ENCODE measurements at places on chromosomes 4 and X.

DNA sequence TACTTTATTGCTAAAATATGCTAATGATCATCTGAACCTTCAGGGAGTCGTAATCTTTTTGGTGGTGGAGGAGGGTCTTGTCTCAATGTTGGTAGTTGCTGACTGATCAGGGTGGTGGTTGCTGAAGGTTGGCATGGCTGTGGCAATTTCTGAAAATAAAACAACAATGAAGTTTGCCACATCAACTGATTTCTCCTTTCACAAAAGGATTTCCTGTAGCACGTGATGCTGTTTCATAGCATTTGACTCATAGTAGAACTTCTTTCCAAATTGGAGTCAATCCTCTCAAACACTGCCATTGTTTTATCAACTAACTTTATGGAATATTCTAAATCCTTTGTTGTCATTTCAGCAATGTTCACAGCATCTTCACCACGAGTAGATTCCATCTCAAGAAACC lies 19.3 kb downstream of the DDIT4L start:
- H3K27ac ChIP-seq = no peak overlapping the region
- H3K27me3 ChIP-seq = no peaks in the 10 kb centered on the region
- H3K4me3 ChIP-seq = no peak overlapping the region
- no peak for DNase-seq

DNA sequence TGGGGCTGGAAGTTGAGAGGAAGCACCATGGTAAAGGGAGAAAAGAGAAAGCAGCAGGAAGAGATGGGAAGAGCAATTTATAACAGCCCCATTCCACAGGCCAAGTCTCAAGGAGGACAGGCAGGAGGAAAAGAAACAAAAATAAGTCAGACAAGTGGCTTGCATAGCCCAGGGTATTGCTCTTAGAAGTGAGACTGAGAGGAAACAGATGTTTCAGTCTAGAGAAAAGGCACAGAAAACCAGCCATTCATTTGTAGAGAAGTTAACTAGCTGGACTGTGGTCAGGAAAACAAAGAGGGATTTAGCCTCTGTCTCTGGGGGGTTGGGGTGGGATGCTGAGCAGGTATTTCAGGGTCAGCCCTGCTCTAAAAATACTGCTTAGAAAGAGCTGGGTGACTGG lies 175.0 kb upstream of the ARHGEF9 start:
- H3K27me3 ChIP-seq = no peaks in the 10 kb centered on the region
- DNase-seq = no peak
- no peak overlapping the region for H3K4me3 ChIP-seq
- no peak overlapping the region for H3K27ac ChIP-seq
- no peaks in the 10 kb centered on the region for H3K4me1 ChIP-seq

GRCh38 chr4:100848841-100849240 lies 331.0 kb upstream of the EMCN start:
- no peaks in the 10 kb centered on the region for H3K27me3 ChIP-seq
- H3K4me3 ChIP-seq = no peak overlapping the region
- H3K4me1 ChIP-seq = 0 out of 2 replicates have a peak, but pooled peaks cover 3% of the 10 kb centered on the region
- H3K36me3 ChIP-seq = no peaks in the 10 kb centered on the region

DNA sequence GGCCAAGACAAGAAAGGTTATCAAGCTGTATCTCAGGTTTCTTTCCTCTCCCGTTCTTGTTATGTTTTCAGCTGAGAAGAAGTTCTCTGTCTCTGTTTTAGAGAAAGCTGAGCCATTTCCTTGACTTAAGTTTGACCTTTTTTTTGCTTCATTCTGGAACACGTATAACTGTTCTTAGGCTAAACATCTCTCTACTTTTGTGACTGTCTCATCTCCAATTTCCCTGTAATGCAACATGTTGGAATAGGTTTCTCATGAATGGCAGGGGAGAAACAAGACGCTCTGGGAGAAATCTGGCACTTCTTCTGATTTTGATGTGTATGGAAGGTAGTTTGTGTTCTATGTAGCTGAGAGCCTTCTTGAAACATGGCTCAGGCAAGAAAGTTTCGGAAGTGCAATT lies 36.2 kb upstream of the SFRP2 start:
- H3K36me3 ChIP-seq = no peaks in the 10 kb centered on the region
- DNase-seq = no peak
- no peak overlapping the region for H3K27ac ChIP-seq

DNA sequence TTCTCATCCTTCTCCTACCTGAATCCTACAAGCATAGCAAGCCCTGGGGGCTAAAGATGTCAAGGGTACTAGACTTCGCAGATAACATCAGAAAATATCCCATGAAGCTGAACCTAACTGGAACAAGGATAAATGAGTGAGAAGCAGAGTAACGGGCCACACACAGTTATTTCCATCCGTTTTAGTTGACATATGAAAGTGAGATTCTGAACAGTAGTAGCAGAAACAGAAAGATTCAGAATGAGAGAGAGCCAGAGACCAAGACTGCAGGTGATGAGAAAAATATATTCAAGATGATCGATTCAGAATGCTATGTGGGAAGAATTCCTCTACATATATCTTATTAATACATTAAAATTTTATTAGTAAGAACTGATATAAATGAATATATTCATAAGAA lies 165.1 kb downstream of the TSPAN5 start:
- H3K4me1 ChIP-seq = peaks cover 8% of the 10 kb centered on the region
- no peaks in the 10 kb centered on the region for H3K36me3 ChIP-seq
- no peak overlapping the region for H3K4me3 ChIP-seq
- DNase-seq = no peak
- no peaks in the 10 kb centered on the region for H3K27me3 ChIP-seq
- no peak overlapping the region for H3K27ac ChIP-seq

DNA sequence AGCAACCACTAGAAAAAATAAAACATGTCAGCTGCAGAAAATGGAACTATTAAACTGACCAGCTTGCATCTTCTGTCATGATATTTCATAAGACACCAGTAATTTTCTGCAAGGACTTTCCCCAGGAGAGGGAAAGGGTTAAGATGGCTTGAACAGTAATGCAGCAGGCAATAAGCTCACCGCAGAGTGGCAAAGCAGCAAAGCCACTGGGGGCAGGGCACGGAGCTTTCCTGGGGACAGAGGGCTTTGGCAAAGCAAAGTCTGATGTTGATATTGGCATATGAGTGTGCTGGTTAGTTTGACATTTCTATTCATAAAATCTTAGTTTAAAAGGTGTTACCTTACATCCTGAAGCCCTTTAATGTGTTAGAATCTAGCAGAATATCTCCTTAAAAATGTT lies 55.1 kb upstream of the NAP1L5 start:
- no peak for DNase-seq
- H3K4me3 ChIP-seq = no peak overlapping the region
- H3K36me3 ChIP-seq = peaks cover 37% of the 10 kb centered on the region
- no peaks in the 10 kb centered on the region for H3K27me3 ChIP-seq
- H3K27ac ChIP-seq = no peak overlapping the region

GRCh38 chrX:10441464-10441863 lies 178.9 kb downstream of the MID1 start:
- no peaks in the 10 kb centered on the region for H3K4me1 ChIP-seq
- no peak for DNase-seq
- H3K4me3 ChIP-seq = no peak overlapping the region

DNA sequence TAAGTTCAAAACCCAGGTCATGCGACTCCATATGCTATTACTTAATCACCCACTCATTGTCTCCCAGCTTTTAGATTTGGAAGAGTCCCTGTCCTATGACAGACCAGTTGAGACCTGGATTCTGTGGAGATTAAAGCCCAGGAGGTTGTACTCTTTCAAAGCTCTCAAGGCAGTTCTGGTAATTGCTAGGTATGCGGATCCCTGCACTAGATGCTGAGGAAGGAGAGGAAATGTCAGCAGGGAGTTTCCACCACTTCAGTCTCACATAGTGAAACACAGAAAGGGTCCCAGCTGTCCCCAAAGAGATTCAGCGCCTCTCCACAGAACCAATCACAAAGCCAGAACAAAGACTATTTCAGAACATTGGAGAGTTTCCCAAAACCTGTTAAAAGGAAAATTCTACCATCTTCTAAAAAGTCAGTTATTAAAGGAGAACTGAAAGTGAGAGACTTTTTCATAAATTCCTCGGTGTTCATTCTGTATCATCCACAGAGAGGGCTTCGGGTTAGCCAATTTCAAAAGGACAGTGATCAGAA lies 53.4 kb downstream of the IRF2 start:
- peaks cover 2% of the 10 kb centered on the region for H3K36me3 ChIP-seq
- no peak for DNase-seq
